Activated naive CD8-positive, alpha-beta T cell treated with anti-CD3 and anti-CD28 coated beads, Interleukin-2, amount 10 ng/mL, durations not matched to agents 7 days and 5 days (primary cell): ENCODE measurements at places on chromosomes 4 and X. TPM values are rescaled to one million over a fixed set of nuclear protein-coding genes. Genes with fewer than 3 reads are reported as not detected.

DNA sequence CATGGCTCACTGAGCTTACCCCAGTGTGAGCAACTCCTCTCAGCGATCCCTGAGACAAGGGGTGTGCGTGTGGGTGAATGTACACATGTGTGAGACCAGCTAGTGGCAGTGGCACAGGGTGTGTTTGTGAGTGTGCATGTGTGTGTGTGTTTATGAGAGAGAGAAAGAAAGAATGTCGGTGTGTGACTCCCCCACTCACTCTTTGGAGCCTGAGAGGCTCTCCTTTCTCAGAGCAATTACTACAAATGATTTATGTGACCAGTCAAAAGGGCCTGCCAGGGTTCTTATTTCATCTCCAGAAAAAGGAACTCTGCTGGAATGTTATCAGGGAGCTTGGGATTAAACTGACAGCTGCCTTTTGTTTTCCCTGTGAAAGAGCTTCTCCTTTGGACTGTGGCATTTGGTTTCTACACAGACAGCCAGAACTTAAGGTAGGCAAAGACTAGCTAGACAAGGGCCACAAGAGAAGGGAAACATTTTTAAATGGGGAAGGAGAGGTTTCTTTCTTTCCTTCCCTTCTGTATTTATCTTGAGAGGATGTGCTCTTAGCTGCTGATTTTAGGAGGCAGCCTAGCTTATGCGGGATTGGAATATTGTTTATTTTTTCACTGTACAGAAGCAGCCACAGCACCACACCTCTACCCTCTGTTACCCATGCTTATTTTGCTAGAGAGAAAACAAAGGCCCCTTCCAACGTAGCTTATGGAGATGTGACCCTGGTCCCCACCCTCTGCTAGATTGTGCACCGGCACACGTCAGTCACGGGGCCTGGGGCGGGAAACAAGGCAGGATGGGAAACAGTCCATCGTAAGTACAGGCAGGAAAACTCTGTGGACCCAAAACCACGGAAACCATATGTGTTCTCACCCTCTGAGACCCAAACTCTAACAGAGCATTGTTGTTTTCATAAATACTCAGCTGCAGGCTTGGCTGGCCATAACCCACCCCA, 143.5 kb downstream of the MGST2 start:
- peaks cover 4% of the 10 kb centered on the region for H3K36me3 ChIP-seq
- peaks cover 9% of the 10 kb centered on the region for H3K4me1 ChIP-seq
- H3K4me3 ChIP-seq = no peak overlapping the region
- H3K27me3 ChIP-seq = no peaks in the 10 kb centered on the region

Gene RBM47
- total RNA-seq = 2.7 TPM

Gene RHOXF2
- total RNA-seq = not detected

- no peak overlapping the region for H3K4me3 ChIP-seq
- H3K36me3 ChIP-seq = peaks cover 6% of the 10 kb centered on the region
- no peak for DNase-seq
- H3K27ac ChIP-seq = no peak overlapping the region
- H3K27me3 ChIP-seq = no peaks in the 10 kb centered on the region
- peaks cover 3% of the 10 kb centered on the region for H3K4me1 ChIP-seq
Observed at GRCh38 chrX:109632906-109633504, 8.0 kb upstream of the KCNE5 start.

Gene KIAA1210
- total RNA-seq = not detected

Gene GAGE2A
- total RNA-seq = not detected

GRCh38 chr4:77268108-77268507, 111.1 kb downstream of the CCNG2 start:
- H3K27me3 ChIP-seq = no peaks in the 10 kb centered on the region
- no peaks in the 10 kb centered on the region for H3K4me1 ChIP-seq
- DNase-seq = no peak

- no peaks in the 10 kb centered on the region for H3K27me3 ChIP-seq
- no peak for DNase-seq
- H3K36me3 ChIP-seq = no peaks in the 10 kb centered on the region
Observed at GRCh38 chrX:6694221-6694620, 159.3 kb upstream of the VCX3A start.

GRCh38 chr4:34178476-34178875, 2065.8 kb downstream of the ARAP2 start:
- H3K4me3 ChIP-seq = no peak overlapping the region
- H3K4me1 ChIP-seq = no peaks in the 10 kb centered on the region
- no peaks in the 10 kb centered on the region for H3K27me3 ChIP-seq
- H3K27ac ChIP-seq = no peak overlapping the region
- DNase-seq = no peak

DNA sequence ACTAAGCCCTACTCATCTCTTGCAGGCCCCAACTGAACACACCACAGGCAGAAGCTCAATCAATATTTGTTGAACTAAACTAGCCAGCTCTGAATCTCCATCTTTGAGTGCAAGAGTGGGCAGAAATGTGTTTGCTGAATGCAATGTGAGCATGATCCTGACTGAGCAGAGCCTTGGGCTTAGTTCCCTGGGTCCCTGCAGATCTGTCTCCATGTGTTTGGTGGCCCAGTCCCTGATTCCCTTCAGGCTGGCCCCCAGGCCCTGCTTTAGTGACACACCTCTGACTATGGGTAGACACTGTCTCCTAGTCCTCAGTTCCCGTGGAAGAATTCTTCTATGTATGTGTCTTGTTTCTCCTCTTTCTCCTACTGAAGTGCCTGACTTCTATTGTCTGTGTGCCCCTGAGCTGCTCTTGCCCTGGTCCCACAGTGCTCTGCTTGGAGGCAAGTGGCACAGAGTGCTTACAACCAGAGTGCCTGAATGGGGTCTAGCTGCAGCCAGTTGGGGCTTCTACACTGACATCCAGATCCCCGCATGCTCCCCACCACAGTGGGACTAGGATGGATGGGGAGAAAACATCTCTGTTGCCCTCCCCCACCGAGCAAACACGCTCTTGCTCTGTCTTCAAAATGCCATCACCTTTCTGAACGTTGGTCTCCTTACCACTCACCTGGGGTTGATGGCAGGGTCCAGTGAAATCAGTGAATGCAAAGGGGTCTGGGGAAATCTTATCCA, 9.3 kb downstream of the PJA1 start:
- no peak for DNase-seq
- no peaks in the 10 kb centered on the region for H3K4me1 ChIP-seq
- no peaks in the 10 kb centered on the region for H3K27me3 ChIP-seq
